ENCODE measurements at places on chromosomes 5 and 9.

- no peak for DNase-seq
Observed at GRCh38 chr9:126861707-126862103, 1.3 kb downstream of the ZBTB34 start.

DNA sequence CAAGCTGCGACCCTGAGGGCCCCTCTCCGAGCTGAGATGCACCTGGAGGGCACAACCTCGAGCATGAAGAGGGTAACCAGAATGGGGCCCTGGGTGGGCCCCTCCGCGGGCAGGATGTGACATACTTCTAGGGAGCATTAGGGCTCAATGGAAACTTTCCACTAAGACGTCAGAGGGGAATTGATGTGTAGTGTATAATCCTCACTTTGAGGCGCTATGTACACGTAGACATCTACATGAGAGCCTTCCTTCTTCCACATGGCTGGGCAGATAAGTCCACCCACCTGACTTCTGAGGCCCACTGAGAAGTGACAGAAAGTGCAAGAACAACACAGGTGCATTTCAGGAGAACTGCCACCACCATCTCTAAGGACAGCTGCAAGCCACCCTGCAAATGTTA is 61.0 kb downstream of the DAP start:
- no peak for DNase-seq

- DNase-seq = no peak
Observed at GRCh38 chr5:91212714-91213092, 170.4 kb downstream of the ARRDC3 start.

DNA sequence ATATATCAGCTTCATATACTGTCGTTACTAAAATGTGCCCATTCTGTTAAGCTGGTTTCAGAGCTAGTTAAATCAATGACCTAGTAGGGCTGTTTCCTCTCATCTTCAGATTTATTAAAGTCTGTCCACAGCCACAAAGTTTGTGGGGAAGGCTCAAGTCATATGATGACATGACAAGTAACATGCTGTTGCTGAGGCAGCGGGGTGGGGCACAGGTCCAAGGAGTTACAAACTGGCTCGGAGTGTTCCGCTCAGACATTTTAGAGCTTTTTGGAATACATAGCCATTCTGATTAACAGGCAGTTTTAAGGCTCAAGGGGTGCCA is 2.7 kb upstream of the ANP32B start:
- DNase-seq = no peak

DNA sequence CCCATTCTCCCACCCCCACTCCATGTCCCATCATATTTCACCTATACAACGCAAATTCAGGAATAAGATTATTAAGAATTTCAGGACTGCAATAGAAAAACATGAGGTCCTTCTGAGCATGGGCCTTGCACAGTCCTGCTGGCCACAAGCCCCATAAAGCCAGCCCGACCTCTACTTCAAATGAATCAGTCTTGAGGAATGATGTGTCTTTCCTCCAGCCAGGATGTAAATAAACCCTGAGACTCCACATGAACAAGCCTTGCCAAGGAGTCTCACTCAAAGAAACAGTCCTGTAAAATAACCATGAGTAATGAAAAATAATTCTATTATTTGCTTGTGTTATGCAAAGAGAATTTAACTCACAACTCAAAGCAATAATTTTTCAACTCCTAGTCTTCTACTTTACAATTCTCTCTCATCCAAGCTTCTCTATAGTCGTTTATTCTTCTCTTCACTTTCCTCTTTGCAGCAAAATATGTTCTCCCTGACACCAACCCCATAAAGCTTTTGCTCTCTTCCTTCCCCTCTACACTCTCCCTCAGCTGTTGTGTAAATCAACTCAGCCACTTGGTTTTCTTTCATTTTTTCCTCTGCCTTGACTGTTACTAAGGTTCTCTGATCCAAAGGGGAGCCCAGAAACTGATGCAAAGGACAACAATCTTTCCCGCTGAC is 140.1 kb upstream of the MOCS2 start:
- DNase-seq = no peak

- peak; percentile 36 for DNase-seq
Observed at GRCh38 chr9:72305102-72305546, 59.9 kb downstream of the ZFAND5 start.

Measured in activated CD4-positive, alpha-beta memory T cell treated with anti-CD3 and anti-CD28 coated beads for 36 hours (primary cell).